ENCODE measurements at places on chromosomes 12 and 14.

DNA sequence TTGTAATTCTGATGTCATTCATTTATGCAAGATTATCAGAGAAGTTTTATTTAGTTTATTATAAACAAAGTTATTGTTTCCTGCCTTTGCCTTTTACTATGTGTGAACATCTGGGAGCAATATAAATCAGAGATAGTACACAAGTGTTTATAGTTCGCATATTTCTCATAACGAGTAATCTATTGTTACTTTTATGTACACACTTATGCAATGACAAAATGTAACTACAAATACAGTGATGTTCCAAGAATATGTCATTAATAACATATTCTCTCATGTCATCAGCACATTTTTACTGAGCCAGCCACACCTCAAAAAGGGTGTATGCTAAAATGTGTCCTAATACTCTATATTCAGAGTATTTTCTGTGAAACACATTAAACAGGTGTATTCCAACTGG, 243.2 kb downstream of the ALX1 start:
- no peak for DNase-seq

DNA sequence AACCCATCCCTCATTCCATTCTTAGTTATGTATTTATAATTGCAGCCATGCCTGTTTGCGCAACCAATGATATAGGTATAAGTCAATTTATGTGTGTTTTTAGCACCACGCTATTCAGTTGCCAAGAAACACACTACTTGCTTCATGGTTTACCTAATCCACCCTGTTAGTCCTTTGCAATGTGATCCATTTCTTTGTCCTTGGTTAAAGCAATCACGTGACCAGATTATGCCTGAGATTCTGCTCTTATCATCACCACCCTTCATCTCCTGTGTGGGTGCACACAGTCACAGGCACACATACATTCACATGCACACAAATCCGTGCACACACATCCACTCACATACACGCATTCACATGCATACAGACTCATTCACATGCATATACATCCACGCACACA, 52.3 kb upstream of the KCNA5 start:
- DNase-seq = no peak

DNA sequence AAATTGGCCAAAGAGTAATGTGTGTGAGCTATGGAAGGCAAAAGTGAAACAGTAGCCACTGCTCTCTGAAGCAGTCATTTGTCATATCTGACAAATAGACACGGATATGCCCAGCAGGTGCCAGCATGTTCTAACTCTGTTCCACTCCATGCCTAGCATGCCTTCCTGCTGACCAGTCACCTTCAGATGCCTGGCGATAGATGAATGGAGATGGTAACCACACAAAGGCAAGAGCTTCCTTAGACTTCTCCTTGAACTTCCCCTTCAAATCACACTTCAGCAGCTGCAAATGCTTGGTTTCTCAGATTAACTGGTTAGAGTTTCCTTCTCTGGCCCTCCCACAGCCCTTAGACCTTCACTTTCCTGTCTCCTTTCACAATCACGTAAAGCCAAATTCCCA, 429.9 kb downstream of the DAD1 start:
- peak; percentile 74 for DNase-seq

DNA sequence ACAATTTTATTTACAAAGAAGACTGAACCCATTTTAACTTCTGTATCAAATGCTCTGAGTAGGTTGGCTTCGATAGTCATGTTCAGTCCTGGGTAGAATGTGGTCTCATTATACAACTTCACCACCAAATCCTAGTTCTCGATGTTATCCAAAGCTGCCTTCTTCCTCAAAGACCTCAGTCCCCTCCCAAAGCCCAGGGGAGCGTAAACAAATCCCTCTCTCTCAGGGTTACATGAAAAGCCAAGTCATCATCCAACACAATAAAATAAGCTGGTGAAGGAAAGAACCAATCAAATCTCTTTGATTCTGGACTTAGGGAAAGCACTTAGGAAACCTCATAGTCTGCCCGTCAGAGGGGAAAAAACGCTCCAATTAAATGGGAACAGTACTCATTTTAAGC, 9.1 kb downstream of the PTCSC3 start:
- DNase-seq = no peak

GRCh38 chr12:62966990-62967506, 32.1 kb upstream of the PPM1H start:
- DNase-seq = no peak

DNA sequence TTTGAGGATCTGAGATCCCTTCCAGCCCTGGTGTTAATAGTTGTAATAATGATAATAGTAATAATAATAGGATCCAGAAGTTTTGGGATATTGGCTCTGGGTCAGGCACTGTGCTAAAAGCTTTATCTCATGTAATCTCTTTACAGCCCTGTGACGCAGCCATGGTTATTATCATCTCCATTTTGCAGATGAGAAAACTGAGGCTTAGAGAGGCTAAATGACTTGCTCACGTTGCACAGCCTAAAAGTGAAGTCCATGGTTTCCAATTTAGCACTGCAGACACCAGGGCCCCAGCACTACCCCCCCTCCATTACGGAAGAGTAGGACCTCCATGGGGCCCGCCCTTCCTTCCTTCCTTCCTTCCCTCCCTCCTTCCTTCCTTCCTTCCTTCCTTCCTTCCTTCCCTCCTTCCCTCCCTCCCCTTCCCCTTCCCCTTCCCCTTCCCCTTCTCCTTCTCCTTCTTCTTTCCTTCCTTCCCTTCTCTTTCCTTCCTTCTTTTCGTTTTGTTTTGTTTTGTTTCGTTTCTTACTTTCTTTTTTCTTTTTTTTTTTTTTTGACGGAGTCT, 14.9 kb upstream of the COX6A1 start:
- DNase-seq = no peak

- no peak for DNase-seq
Observed at GRCh38 chr14:91245029-91245428, 525 bp upstream of the GPR68 start.

- no peak for DNase-seq
Observed at GRCh38 chr12:47017041-47017713, 62.2 kb upstream of the PCED1B start.

GRCh38 chr12:106953352-106954250, 2.1 kb upstream of the TMEM263 start:
- DNase-seq = peak; percentile 14

- DNase-seq = peak; percentile 94
Observed at GRCh38 chr12:126772171-126772864, 1494.7 kb upstream of the TMEM132C start.

DNA sequence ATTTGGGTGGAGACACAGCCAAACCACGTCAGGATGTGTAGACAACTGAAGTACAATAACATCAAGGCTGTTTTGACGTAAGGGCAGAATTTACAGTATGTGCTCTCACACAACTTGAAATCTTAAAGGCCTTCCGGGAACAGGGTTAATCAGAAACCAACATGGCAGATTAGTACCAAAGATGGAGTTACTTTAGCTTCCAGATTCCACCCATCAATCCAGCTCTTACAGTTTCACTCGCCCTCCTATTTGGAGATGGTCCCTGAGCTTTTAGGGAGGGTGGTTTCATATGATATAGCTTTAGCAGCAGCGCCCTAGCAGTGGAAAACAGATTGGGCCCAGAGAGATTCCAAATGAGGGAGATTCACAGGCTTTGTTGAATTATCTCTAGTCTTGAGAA, 2.0 kb upstream of the XPOT start:
- DNase-seq = no peak

DNA sequence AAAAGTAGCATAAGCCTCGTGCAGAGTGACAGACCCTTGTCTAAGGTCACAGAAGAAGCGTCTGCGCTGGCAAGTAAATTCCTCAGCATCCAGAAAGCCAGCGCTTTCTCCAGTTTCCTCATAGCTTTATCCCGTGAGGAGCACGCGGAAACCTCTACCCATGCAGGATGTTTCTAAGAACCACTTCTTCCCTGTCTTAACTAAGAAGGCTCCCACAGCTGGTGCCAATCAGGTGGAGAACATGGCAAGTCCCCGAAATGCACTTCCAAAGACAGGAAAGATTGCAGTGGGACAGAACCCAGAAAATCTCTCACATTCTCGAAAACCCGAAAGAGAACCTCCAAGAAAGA, 968 bp upstream of the ARID4A start:
- no peak for DNase-seq

- no peak for DNase-seq
Observed at GRCh38 chr12:23775208-23775607, 174.3 kb downstream of the SOX5 start.

DNA sequence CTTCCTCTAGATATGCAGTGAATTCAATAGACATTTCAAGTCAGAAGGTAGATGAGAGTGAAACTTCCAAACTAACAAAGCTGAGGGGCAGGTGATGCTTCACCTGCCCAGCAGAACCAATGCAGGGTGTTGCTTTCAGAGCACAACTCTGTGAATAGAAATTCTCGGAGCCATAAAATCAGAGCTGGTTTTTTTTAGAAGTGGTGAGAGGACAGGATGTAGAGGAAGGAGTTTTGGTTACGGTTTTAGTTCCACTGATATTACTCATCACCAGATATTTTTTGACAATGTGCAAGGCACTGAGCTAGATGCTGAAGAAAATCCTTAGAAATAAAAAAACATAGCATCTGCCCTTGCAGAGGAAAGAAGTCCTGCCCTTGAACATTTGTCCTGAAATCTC, 62.2 kb downstream of the BMP4 start:
- peak; percentile 66 for DNase-seq

GRCh38 chr14:60738843-60739508, 4.4 kb downstream of the MNAT1 start:
- no peak for DNase-seq

DNA sequence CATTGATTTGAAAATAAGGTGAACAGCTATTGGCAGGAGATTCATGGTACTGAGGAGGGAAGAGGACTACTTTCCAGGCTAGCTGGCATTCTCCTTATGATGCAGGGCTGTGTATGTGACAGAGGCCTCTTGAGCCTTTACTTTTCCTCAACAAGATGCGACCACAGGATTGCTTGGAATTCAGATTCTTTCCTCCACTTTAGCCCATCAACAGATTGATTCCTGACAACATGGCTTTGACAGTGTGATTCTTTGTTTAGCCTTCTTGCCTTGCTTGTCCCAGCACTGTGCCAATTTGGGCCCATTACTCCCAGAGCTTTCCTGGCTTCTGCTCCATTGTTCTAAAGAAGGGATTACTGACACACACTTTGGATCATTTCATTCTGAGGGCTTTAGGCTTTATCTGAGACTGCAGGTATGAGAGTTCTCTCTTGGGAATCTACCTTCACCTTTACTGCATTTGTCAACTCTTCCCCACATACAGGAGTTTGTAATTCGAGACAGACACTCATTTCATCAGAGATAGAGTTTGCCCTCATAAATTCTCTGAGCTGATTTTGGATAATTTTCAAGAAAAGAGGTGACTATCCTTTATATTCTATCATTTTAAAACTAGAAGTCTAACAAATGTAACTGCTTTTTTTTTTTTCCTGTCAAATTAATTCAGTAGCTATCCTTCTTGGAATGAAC, 206.4 kb upstream of the GZMB start:
- no peak for DNase-seq

DNA sequence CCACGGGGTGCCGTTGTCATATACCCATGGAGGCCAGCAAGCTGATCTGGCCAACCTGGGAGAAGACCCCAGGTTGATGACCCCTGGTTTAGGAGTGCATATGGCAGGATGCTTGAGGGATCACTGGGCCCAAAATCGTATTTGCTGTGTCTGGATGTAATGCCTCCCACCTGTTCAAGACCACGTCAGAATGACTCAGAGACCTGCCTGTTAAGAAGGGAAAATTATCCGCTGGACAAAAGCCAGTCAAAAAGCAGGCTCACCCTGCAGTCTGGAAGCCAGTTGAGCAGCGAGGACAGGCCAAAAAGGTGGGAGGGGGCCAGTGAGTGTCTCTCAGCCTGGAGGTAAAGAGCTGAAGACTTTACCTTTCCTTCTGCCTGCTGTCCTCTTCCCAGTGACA, 449.2 kb downstream of the DPF3 start:
- peak; percentile 77 for DNase-seq

DNA sequence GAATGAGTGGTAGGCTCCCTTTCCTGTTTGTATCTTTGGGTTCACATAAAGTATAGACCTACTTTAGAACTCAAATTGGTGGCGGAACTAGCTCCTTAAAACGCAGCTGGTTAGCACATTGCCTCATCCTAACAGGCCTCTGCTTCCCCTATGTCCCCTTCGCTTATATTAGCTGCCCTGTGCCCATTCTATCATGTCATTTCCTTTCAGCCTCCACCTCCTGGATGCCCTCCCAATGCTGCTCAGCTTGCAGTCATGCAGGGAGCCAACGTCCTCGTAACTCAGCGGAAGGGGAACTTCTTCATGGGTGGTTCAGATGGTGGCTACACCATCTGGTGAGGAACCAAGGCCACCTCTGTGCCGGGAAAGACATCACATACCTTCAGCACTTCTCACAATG, 3.5 kb downstream of the DAZAP2 start:
- no peak for DNase-seq

DNA sequence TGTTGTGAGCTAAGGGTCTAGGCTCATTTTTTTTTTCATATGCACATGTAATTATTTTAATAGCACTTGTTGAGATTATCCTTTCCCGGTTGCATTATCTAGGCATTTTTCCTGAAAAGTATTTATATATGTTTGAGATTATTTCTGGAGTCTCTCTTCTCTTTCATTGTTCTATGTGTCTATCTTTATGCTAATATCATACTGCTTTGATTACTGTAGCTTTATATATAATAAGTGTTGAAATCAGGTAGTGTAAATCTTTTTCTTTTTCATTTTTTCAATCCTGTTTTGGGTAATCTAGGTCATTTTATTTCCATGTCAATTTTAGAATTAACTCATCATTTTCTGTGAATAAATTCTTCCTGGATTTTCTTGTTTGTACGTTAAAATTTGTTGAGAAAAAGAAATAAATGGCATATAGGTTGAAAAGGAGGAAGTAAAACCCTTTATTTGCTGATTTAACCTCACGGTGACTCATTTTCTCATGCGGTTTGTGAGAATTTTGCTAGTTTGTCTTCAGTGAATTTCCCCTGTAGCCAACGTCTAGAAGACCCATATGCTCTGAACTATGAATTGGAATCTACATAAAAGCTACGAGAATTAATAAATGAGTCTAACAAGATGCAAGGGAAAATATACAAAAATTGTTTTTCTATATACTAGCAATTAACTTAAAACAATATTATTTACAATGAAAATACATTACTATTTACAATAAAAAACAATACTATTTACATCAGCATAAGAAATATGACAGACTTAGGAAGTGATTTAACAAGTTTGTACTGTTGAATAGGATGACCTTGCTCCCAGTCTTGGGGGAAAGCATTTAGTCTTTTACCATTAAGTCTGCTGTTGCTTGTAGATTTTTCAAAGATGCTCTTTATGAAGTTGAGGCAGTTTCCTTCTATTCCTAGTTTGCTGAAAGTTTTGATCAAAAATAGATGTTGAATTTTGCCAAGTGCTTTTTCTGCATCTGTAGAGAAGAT, 105.0 kb downstream of the SNAPC1 start:
- DNase-seq = peak; percentile 50

- no peak for DNase-seq
Observed at GRCh38 chr12:13340149-13340548, 143.6 kb downstream of the EMP1 start.

DNA sequence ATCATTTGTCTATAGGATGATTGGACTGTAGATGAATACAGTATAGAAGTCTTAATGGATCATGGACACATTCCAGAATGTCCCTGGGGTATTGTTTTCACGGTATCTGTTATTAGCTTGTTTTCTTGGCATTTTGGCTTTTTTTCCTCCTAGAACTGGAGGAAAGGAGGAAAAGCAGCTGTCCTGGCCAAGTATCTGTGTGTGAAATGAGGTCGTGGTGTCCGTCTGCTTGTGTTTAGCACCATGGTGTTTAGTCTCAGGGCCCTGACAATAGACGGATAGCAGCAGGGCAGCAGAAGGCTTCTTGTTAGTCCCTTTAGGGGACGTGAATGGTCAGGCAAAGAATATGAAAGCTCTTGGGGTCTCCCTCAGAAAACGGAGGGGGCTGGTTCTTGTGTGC, 21.2 kb downstream of the FGF6 start:
- DNase-seq = no peak

Measured in Daoy (cell line).